Fibroblast of mammary gland (primary cell): ENCODE measurements at places on chromosomes 2 and 18.

- no peak for DNase-seq
Observed at GRCh38 chr2:8611700-8612099, 70.2 kb upstream of the ID2 start.

GRCh38 chr2:156333951-156334495 lies 1.5 kb upstream of the NR4A2 start:
- peak; percentile 66 for DNase-seq

DNA sequence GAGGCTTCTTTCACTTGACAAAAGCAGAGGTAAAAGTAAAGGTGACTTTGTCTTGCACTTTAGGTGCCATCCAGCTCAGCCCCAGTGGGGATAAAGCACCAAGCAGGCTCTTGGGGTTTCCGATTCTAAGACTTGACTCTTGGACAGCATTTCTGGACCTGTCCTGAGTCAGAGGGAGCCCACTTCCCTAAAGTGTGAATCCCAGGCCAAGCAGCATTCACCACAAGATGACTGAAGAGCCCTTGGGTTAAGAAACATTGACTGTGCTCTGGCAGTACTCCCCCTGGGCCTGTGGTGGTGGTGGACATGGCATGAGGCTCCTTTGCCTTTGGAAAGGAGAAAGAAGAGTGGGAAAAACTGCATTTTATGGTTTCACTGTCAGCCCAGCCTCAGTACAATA lies 638.0 kb upstream of the VRK2 start:
- DNase-seq, result no peak

DNA sequence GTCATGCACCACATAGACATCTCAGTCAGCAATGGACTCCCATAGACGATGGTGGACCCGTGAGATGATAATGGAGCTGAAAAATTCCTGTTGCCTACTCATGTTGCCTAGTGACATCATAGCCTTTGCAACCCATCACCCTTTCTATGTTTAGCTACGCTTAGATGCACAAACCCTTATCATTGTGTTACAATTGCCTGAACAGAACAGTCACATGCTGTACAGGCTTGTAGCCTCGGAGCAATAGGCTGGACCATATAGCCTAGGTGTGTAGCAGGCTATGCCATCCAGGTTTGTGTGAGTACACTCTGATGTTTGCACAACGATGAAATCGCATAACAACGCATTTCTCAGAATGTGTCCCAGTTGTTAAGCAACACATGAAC lies 221.6 kb downstream of the ALPK2 start:
- no peak for DNase-seq

GRCh38 chr2:216056739-216057138 lies 24.9 kb downstream of the PECR start:
- DNase-seq, result no peak

GRCh38 chr2:84474176-84474575 lies 15.1 kb upstream of the SUCLG1 start:
- DNase-seq, result no peak

DNA sequence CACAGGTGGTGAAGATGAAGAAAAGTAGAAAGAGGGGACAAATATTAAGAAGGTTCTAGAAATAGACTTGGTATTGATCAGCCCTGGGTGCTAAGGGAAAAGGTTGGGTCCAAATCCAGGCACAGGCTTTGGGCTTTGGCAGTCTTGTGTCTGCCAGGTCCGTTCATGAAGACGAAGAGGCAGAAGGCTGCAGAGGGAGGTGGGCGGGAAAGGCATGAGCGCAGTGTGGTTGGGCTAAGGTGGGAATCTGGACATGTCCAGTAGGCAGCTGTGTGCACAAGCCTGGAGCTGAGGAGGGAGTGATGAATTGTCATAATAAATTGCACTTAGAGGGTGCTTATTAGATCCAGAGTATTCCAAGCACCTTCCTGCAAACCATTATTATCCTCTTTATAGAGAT lies 105.7 kb upstream of the TEX51 start:
- no peak for DNase-seq

DNA sequence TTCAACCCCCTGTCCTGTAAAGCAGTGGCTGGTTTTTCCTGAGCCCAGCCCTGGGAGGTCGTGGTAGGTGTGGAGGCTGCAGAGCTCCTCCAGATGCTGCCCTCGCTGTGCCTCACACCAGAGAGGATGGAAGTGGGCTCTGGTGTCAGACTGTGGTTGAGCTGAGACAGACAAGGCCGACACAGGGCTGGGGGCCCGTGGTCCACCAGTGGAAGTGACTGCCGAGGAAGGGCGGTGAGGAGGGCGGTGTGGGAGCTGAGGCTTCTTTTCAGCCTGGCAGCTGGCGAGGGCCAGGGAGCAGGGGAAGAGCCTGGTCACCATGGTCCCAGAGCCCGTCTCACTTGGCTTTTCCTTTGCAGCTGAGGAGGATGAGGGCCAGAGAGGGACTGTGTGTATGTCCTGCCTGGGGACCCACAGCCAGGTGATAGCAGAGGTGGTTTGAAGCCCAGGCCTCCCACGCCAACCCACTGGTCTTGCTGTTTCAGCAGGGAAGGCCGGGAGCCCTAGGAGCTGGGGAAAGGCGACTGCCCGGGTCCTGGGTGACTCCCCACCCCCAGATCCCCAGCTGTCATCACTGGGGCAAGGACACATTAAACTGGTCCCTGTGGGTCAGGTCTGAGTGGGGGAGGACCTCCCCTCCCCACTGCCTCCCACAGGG lies 8.5 kb downstream of the SFTPB start:
- DNase-seq, result no peak

GRCh38 chr2:134707330-134707676 lies 11.5 kb downstream of the TMEM163 start:
- no peak for DNase-seq

DNA sequence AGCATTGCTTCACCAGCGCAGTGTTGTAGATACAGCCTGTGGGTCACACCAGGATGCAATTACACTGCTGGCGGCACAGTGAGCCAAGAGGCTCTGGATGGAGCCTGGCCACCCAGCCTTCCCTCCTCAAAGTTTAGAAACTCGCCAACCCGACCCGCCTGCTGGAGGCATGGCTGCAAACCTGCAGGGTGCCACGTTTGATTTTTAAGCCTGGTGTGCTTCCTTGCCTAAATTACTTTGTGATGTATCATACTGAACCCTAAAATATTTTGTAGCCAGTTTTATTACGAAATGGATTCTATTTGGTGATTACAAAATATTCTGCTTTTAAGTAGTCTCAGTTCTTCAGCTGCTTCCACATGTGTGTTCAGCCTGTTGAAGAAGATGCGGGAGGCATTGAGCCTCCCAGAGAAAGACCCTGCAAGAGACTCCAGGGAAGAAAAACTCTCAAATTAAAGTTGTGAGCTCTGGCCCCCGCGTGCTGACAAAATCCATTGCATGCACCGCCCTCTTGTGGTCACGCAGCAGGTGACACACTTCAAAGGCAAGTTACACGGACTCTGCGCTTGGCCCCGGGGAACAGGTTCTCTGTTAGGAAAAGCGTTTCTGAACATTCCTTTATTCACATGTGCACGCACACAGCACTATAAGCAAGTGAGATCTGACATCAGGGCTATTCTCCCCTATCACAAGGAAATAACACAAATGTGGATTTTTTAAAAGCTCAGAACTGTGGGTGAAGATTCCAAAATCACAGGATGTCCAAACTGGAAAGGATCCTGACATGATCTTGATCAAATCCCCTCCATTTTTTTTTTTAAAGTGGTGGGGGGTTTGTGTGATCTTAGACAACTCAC lies 63.0 kb upstream of the TWIST2 start:
- peak; percentile 85 for DNase-seq
